ENCODE measurements at places on chromosomes 7 and 10.

GRCh38 chr7:44045226-44046014 is 918 bp downstream of the DBNL start:
- DNase-seq, result no peak

GRCh38 chr10:114538181-114538906 is 119.7 kb downstream of the ABLIM1 start:
- DNase-seq, result no peak

DNA sequence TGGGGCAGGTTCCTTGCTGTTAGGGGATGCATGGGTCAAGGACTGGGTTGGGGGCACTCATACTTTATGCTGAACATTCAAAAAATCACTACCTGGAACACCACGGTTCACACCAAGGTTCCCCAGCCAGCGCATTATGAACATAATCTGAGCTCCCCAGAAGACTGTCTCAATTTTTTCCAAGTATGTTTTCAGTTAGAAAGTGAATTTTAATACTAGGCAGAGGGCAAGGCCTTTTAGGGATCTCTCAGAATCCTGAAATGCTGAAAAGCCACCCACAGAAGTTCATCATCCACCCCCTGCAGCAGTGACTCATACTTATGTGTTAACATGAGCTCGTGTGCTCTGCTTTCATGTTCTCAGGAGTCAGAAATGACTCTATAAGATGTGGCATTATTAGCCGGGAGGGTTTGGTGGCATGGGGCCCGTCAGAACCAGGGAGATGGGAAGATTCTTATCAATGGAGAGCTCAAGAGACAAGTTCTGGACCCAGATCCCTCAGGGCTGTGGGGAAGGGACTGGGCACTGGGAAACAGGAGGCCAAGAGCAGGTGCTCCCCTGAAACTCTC is 185.2 kb upstream of the ITGB1 start:
- DNase-seq, result no peak

GRCh38 chr7:29483219-29484104 is 80.2 kb upstream of the PRR15 start:
- no peak for DNase-seq

DNA sequence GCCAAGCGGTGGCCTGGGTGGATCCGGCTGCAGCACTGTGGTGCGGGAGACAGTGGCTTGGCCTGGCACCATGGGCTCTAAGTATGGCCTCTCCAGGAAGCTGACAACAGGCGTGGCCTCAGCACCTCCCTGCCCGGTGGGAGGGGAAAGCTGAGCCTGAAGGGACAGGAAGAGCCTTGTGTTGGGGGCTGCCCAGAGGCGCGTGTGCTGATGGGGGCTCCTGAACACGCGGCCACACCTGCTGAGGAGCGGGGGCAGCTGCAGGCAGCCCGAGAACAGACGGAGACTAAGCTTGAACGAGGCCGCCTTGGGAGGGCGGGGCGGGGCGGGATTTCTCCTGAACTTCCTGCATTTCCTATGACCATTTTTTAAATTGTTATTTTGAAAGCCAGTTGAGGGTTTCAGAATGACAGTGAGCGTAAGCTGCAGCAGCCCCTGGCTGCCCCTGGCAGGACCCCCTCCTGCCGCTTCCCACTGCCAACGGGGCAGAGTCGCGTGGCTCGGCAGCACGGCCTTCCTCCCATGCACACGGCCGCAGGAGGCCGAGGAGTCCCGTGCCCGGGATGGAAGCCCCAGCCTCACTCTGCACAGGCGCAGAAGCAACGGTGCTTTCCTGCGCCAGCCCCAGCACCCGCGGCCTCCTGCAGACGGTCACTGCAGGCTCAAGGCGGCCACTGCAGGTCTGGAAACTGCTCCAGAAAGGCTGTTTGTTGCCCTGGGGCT is 43.2 kb downstream of the DPYSL4 start:
- no peak for DNase-seq

- DNase-seq, result no peak
These were observed 122.3 kb downstream of the PPP1R3A start for GRCh38 chr7:113796557-113796956.

DNA sequence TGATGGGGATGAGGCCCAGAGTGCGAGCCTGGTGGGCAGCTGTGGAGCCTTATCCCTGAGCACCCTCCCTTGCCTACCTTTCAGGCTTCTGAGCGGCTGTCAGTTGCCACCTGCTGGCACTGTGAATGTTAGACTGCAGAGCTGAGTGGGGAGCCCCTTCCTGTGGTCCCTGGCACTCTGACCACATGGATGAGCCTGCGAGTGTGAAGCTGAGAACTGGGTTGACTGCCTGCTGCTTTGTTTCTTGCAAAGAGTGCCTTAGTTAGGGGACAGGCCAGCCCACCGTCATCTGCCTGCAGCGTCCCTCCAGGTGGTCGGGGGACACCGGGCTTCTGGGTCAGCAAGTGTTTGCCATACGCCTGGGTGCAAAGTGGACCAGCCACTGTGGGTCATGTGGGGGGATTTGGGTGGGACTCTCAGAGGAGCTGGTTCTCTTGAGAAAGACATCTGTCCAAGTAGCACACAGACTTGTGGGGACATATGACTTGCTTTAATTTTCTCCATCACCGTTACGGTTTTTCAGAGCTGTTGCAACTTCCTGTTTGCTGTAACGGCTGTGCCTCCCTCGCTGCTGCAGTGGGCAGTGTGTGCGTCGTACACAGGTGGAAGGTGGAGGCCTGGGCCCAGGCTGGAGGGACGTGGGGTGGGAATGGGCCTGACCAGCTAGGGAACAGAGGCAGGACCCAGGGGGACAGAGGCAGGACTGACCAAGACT is 13.7 kb downstream of the INPP5A start:
- DNase-seq, result no peak

DNA sequence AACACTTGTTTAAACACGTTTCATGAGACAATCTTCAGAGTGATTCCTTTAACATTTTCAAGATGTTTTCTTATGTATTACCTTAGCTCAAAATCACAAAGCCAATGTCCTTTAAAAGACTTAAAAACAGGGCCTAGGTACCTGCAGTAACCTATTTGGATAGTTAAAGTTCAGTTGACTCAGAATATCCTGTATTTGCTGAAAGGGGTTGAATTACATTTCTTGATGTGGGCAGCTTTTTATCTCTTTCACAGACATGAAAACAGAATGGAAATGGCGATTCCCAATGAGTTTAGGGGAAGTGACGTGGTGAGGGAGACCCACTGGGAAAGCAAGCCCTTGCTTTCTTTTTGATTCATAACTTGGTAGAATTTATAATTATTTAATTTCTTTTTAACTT is 324.4 kb upstream of the AOAH start:
- no peak for DNase-seq

GRCh38 chr10:116253716-116254115 is 19.3 kb downstream of the GFRA1 start:
- DNase-seq, result no peak

GRCh38 chr7:133491201-133491691 is 238.4 kb downstream of the EXOC4 start:
- no peak for DNase-seq
